ENCODE measurements at places on chromosomes 3 and 15.
A peak's percentile ranks its signal among the peaks of the same experiment; 100 is the strongest.

DNA sequence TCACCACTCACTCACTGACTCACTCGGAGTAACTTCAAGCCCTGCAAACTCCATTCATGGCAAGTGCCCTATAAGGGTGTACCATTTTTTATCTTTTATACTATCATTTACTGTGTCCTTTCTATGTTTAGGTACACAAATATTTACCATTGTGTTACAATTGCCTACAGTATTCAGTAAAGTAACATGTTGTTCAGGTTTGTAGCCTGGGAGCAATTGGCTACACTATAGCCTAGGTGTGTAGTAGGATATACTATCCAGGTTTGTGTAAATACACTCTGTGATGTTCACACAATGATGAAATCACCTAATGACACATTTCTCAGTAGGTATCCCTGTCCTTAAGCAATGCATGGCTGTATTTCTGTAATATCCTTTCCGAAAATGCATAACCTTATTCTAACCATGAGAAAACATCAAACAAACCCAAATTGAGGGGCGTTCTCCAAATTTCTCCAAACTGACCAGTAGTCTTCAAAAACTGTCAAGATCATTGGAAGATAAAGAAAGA is 17.9 kb upstream of the CNOT10 start:
- DNase-seq = no peak

- no peak for DNase-seq
Measured at GRCh38 chr15:70741107-70741531, 22.2 kb downstream of the UACA start.

DNA sequence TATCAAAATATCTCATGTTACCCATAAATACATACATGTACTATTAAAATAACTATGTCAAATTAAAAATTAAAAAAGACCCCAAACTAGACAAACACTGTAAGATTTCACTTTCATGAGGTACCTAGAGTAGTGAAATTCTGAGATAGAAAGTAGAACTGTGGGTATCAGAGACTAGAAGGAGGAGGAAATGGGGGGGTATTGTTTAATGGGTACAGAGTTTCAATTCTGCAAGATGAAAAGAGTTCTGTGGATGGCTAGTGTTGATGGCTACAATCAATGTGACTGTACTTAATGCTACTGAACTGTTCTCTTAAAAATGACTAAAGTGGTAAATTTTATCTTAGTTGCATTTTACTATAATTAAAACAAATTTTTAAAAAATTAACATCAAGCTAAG is 36.6 kb downstream of the RFX7 start:
- no peak for DNase-seq

DNA sequence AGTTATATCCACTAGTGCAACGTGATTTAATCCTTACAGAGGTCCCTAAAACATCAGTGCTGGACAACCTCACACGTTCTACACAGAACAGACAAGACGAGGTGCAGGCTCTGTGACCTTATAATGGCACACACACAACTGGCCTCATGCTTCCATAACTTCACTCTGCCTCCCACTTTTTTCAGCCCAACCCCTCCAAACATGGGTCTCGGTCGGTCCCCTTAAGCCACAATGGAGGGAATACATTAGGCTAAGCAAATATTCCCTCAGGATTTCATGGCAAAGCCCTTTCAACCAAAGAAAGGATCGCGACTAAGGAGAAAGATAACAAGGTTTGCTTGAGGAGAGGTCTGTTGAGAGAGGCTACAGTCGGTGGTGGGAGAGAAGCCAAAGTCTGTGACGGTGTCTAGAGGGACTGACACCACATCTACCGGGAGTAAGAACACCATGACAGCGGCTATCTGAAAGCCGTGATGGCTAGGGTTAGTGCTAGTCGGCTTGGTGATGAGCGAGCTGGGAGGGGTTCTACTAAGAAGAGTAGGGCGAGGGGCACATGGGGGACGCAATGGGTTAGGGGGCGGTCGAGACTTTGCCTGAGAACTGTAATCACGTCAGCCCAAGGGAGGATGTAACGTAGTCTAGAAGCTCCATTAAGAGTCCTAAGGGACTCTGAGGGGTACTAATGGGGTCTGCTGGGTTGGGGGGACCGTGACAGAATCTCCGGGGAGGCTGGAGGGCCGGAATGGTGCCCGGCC is 1.0 kb downstream of the MYO9A start:
- no peak for DNase-seq

GRCh38 chr3:17552351-17552750 is 190.1 kb downstream of the TBC1D5 start:
- no peak for DNase-seq

DNA sequence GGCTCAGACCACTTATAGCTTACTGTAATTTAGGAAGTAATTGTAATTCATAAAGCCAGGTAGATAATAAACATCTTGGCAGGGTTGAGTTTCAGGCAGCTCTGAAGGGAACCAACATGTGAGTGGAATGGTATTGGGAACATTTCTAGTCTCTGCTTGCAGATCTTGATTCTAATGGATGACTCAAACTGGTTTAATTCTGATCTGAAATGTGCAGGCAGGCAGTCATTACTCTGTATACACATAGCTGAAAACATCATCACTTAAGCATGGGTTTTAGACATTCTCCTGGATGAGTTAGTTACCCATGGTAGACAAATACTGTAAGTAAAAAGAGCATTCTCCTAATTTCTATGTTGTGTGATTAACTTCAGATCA is 317.0 kb upstream of the TPRG1 start:
- DNase-seq = no peak

DNA sequence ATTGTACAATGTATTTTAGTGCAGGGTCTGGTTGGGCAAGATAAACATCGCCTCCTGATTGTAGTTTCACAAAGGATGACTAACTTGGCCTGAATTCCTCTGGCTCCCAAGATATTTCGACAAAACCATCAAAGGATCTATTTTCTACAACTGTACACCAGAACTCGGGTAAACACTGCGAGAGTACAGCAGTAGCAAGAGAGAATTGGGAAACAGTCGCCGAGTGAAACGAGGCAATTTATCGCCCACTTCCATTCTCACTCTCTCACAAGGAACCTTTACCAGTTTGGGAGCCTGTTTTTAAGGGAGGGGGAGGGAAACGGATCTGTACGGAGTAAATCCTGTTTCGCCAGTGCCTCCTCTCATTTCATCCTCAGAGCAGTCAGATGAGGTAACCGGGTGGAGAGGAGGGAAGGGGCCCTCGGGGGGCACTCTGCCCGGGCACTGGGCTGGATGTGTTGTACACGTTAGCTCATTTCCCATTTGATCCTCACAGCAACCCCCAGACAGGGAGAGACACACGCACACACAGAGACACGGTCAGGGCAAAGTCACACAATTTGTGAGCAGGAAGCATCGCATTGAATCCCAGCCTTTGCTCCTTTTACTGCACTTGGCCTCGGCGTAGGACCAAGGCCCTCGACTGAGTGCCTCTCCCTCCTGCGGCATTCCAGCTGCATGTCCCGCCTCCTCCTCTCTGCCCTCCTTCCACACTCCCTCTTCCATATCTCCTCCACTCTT is 120.1 kb downstream of the LIPC start:
- DNase-seq = no peak

DNA sequence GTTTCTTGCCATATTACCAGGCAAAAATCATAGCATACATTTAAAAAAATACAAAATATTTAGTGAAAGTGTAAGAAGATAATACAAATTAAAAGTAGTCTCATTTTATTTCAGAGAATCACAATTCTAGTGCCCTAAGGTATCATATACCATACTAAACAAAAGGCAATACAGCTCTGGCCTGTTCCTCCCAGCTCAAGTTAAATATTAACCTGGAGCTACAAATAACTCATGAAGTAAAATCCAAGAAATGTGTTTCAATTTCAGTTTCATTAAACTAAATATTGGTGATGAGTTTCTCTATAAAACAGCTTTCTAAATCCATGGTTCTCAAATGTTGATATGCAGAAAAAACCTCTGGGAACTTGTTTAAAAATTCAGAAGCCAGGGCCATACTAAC is 67.7 kb downstream of the INO80 start:
- no peak for DNase-seq

DNA sequence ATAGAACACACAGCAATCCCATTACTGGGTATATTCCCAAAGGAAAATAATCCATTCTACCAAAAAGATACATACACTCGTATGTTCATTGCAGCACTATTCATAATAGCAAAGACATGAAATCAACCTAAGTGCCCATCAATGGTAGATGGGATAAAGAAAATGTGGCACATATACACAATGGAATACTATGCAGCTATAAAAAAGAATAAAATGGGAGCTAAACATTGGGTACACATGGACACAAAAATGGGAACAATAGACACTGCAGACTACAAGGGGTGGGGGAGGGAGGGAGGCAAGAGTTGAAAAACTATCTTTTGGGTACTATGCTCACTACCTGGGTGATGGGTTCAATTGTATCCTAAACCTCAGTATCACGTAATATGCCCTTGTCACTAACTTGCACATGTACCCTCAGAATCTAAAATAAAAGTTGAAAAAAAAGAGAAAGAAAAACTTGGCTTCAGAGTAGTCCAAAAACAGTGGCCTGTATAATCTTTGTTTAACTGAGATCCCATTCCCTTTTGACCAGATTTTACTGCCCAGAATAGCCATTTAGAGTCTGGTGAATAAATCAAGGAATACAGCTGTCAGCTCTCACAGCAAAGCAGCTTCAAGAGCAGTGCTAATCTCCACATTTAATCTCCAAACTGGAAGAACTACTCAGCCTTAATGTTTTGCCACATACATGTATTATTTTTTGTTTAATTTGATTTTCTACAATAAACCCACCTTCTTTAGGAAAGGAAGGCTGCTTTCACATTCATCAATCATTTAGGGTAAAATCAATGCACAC is 54.5 kb upstream of the XRN1 start:
- no peak for DNase-seq

DNA sequence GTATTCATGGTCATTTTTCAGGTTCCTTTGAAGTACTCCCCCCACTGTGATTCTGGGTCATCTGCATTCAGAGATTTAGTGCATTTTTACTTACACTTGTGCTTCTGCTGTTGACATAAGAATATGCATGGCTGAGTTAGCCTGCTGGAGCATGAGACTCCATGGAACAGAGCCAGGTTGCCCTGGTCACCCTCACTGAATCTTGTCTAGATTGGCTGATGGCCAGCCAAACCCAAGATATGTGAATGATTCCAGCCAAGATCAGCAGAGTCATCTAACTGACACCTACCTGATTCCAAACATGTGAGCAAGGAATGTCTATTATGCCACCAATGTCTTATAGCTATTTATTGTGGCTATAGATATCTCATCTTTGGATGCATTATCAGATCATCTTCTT is 25.1 kb downstream of the DTWD1 start:
- no peak for DNase-seq

DNA sequence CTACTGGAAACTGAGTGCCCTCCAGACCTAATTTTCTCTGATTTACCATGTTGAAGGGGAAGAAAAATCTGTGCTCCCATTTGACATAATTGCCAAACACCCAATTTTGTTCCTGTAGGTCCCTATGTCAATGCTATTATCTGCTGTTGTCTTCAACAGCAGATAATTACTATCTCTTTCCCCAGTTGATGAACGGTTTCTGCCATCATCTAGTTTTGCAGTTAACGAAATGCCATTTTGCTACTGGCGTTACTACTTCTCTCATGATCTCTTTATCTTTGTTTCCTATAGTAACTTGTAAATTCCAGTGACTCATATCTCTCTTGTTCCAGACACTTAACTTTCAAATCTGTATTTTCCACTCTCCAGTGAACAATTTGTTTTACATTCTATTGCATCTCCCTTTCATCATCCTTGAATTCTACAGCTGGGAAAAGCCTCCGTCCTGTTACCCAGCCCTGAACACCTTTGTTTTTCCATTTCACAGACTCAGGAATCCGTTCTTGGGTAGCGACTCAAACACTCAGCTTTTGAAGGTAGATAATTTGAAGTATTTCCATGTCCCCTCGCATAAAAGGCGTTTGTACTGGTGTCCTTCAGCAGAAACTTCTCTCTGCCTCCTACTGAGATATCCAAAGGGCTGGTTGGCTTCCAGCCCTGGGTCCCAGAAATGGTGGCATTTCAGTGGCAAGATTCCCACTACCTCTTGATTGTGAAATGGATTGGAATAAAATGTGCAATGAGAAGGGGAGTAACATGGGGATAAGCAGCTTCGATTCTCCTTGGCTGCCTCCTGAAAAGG is 111.7 kb downstream of the FOXB1 start:
- no peak for DNase-seq

GRCh38 chr3:2511356-2511755 is 412.7 kb downstream of the CNTN4 start:
- DNase-seq = no peak

GRCh38 chr3:122916084-122916483 is 111.5 kb downstream of the SEMA5B start:
- no peak for DNase-seq

DNA sequence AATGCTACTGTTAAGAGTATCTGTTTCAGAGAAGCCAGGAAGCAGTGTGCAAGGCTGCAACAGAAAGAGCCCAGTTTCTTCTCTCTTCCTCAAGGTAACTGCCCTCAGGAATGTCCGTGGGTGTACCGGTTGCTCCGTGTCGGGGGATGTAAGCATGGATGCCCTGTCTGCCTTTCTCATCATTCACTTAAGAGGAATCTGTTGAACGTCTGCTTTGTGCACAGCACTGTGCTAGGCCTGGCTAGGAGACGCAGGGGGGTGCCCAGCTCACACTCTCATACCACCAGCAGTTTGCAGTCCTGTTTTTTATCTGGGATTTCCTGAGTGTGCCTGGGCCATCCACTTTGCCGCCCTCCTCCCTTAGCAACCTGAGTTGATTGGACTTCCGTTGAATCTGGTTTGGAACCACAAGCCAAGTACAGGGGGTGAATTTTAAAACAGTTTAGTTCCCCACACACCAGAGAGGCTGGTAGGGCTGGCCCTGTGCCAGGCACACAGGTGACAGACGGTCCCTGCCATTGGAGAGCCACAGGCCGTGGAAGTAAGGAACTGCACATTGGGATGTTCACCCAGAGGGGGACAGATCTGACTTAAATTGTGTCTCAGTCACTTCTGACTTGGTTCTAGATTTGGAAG is 11.2 kb downstream of the BOC start:
- no peak for DNase-seq

DNA sequence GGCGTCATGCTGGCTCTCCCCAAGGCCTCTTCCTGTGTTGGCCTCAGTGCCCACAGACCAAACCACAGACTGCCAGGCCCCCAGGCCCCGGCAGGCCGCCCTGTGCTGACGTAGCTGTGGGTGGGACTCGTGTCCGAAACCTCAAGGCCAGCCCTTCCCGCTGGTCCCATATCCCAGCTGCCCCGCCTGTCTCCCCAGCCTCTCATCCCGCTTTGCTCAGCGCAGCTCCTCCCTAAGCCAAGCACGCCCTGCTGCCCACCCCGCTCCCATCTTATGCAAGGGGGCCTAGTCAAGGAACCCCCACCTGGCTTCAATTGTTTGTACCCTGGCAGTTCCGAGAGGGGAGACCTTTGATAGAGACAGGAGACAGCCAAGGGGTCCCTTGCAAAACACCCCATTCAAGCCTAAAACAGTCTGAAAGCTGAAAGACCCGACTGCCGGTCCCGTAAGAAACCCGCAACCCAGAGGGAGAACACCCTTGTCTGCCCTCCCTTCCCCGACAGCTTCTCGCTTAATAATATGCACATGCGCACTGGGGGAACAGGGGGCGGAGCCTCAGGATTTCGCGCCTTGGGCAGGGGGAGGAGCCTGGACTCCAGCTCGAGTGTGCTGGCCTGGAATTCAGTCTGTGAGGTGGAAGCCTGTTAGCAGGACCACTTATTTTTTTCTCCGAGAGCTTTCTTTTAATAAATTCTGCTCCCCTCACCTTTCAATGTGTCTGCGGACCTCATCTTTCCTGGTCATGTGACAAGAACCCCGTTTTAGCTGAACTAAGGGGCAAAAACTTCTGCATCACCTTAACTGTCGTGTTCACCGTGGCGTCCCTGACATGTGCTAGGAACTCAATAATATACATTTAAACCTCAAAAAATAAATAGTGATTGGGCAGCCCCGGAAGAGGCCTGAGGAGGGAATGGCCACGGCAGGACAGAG is 17.2 kb downstream of the TNFAIP8L3 start:
- DNase-seq = peak; percentile 79

Measured in activated CD8-positive, alpha-beta memory T cell treated with anti-CD3 and anti-CD28 coated beads, Interleukin-2, amount 50 U/mL, for 48 hours (primary cell).